ENCODE measurements at places on chromosomes 6 and 20. TPM values are rescaled to one million over a fixed set of nuclear protein-coding genes. Genes with fewer than 3 reads are reported as not detected.

The COL9A3 gene
- 2.6 TPM for total RNA-seq

The PROKR2 gene
- not detected for total RNA-seq

The IYD gene
- total RNA-seq, result not detected

The COL11A2 gene
- total RNA-seq, result not detected

The MYBL2 gene
- total RNA-seq, result 47.8 TPM

The SLC26A8 gene
- total RNA-seq, result not detected

The GJA1 gene
- total RNA-seq, result 83.6 TPM

The CST3 gene
- total RNA-seq, result 506 TPM

The TTLL9 gene
- not detected for total RNA-seq

The ZNF133 gene
- total RNA-seq, result 12.8 TPM

The IPCEF1 gene
- total RNA-seq, result 0.07 TPM

The TRMT11 gene
- 16.9 TPM for total RNA-seq

The LY6G6C gene
- total RNA-seq, result 1.5 TPM

The SLC52A3 gene
- total RNA-seq, result 0.42 TPM

The HTR1B gene
- total RNA-seq, result 0.70 TPM

The EBF4 gene
- 0.21 TPM for total RNA-seq

All from airway epithelial cell (primary cell).